ENCODE measurements at places on chromosomes 3 and 15.
A peak's percentile ranks its signal among the peaks of the same experiment; 100 is the strongest.

- no peak for DNase-seq
These were observed 319.8 kb downstream of the FHIT start for GRCh38 chr3:60931452-60931851.

DNA sequence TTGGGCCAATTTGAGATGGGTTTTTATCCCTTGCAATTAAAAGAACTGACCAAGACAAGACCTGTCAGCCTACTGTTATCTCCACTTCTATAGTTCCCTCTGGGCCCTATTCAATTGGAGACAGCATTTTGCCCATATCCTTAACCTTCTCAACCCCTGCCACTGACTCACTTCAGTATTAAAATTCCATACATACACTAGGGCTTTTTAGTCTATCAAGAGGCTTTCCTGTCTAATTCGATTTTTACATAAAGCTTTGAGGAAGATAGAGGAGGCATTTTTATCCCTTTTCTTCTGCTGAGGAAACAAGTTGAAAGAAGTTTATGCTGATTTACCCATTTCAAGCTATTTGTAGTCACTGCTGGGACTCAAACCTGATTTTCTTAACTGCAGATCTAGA is 51.1 kb downstream of the GTF2E1 start:
- no peak for DNase-seq

DNA sequence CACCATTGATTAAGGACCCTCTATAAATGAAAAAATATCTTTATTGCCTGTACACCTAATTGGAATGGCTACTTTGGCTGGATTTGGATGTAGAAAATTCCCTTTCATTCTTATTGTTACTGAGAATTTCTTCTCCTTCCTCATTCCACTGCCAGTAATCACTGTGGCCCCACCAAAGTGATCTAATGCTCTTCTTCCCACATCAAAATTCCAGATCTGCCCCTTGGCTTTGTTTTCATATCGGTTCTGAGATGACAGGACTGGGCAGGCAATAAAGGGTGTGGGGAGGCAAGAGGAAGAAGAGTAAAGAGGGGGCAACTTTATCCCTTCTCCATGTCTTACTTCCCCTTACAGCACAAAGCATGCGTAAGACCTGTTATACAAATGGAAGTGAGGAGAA is 2.1 kb downstream of the ANKUB1 start:
- no peak for DNase-seq

- no peak for DNase-seq
These were observed 34.5 kb upstream of the INSYN1 start for GRCh38 chr15:73787621-73788020.

GRCh38 chr3:71128961-71129360 is 454.6 kb downstream of the FOXP1 start:
- no peak for DNase-seq

- DNase-seq, result peak; percentile 14
These were observed 587.4 kb upstream of the SGO1 start for GRCh38 chr3:20773320-20773984.

DNA sequence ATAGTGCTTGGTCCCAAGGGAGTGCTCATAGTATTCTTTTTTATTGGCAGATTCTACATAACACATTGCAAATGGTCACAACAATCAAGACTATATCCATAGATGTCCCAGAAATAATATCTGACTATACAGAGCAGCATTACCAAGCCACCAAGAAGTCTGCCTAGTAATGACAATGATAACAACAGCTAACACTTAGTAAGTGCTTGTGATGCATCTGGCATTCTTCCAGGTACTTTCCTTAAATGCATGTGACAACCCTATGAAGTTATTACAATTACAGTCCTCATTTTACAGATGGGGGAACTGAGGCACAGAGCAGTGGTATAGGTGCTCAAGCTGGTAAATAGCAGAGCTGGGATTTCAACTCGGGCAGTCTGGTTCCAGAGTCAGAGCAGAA is 49.6 kb upstream of the ICE2 start:
- no peak for DNase-seq

DNA sequence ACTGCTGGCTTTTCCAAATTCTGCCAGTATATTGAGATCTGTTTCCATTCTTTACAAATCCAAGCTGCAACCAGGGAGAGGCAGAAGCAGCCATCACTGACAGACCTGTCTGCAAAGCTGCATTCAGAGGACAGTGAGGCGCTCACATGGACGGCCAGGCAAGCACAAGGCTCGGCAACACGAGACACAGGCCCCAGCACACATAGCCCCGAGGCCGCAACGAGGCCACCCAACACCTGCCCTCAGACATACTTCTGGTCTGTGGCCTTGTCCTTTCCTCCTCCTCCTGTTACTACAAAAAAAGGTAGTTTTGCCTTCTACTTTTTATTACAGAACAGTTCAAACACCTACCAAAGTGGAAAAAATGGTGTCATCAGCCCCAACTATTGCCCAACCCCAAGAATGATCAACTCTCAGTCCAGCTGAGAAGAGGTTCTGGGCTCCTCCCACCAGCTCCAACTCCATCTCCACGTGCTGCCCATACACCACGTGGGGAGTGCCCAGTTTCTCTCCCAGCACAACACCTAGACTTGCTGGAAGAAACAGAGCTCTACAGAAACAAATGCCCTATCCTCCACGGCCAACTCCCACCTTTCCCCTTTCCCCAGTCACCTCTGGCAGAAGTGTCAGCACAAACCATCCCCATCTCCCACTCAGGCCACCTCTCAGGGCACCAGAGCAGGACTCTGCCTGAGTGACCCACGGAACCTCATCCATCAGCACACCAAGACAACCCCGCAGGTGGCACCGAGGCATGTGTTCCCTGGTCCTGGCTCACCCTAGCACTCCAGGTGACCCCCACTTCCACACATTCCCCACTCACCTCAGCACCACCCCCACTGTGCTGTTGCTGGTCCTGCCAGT is 7.4 kb downstream of the ZXDC start:
- no peak for DNase-seq

- DNase-seq, result no peak
These were observed 283.2 kb upstream of the ICE2 start for GRCh38 chr15:60762167-60762566.

- DNase-seq, result no peak
These were observed 1.1 kb upstream of the TLNRD1 start for GRCh38 chr15:80999623-81000036.

GRCh38 chr15:57337868-57338411 is 38.4 kb upstream of the CGNL1 start:
- no peak for DNase-seq

DNA sequence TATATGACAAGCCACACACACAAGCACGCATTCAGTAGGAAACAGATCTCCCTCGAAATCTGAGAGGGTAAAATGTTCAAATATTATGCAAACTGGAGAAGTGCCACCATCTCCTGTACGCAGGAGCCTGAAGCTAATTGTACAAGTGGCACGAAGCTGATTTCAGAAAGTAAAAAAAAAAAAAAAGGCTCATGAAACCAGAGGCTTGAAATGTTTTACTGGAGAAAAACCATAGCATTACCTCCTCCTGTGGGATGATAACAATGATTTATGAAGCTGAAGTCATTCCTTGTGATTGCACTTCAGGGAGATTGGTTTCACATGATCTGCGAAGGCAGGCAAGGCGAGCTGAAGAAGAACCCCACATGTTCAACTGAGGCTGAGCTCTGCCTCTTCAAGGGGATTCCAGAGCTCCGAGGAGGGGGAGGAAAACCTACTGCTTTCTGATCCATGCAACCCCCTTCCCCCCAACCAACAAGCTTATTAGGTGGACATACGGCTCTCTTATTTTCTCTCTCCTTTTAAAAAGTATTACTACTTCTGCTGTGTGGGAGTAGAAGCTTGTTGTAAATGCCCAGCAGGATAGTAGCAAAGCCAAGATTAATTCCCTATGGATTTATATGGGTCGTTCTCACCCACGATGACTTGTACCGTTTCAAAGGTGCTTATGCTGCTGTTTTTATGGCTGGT is 101.1 kb downstream of the GREM1 start:
- DNase-seq, result no peak

- DNase-seq, result no peak
These were observed 501.8 kb downstream of the ZPLD1 start for GRCh38 chr3:102936511-102937045.

GRCh38 chr15:90974216-90974615 is 19.5 kb downstream of the RCCD1 start:
- no peak for DNase-seq

- no peak for DNase-seq
These were observed 310.8 kb downstream of the SHQ1 start for GRCh38 chr3:72537448-72537847.

DNA sequence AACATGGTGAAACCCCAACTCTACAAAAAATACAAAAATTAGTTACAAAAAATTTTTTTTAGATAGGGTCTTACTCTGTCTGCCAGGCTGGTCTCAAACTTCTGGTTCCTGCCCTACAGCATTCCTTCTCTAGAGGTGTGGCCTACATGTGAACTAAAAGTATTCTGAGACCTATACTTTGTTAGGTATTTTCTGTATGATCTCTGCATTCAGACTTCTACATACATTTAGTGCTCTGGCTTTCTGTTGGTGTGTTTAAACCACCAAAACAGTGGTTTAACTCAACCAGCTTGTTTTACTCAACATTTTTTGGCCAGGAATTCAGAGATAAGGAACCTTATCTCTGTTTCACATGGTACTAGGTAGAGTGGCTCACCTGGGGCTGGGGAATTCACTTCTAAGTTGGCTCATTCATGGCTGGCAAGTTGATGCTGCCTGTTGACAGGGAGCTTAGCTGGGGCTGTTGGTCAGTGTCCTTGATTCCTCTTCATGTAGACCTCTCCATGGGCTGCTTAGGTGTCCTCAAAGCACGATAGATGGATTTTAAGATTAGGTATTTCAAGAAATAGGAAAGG is 41.4 kb upstream of the BSN start:
- no peak for DNase-seq

DNA sequence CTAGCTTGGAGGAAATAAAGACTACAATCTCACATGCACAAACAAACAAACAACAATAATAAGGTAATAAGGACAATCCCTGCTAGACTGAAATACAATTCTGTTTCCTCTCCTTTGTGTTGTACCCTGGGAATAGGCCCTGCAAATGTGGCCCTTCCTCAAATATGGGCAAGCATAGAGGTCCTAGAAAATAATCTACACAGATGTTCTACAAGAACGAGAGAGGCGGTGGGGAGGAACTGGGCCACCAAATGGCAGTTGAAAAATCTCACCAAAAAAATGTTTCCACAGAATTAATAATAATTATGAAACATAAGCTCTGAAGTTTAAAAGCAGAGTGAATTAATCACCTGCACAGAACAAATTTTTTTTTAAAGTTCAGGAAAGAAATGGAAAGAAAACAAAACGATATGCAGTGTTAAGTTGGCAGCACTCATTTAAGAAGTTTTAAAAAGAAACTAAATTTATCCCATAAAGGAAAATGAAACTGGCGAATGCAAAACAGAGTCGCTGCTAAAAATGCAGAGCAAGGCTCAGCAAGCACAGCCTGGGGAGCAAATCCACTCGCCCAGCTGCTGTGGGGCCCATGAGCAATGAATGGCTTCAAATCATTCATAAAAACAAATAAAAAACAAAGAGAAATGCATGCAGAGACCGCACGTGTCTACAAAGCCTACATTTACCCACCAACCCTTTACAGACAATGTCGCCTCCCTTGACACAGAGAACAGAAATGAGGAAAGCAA is 475.4 kb downstream of the OCA2 start:
- no peak for DNase-seq

- DNase-seq, result no peak
These were observed 2.5 kb downstream of the SCAMP2 start for GRCh38 chr15:74870436-74871215.

GRCh38 chr3:139288266-139288821 is 55.5 kb upstream of the MRPS22 start:
- no peak for DNase-seq

DNA sequence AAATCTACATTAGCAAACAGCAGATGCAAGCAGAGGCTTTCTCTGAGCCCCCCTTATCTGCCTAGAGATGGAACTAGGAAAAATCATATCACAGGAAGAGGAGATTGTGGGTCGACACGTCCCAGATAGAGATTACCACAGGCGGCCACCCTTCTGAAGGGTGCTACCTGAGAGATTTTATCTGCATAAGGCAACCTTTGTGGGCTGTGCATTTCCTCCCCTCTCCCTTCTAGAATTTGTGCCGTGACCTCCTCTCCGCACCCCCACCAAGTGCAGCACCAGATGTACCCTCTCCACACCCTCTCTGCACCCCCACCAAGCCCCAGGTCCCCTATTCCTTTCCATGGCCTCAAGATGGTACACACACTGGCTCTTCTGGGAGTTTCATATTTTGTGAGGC is 27.4 kb downstream of the METTL6 start:
- no peak for DNase-seq

GRCh38 chr15:79629687-79630086 is 197.6 kb downstream of the MINAR1 start:
- DNase-seq, result no peak

DNA sequence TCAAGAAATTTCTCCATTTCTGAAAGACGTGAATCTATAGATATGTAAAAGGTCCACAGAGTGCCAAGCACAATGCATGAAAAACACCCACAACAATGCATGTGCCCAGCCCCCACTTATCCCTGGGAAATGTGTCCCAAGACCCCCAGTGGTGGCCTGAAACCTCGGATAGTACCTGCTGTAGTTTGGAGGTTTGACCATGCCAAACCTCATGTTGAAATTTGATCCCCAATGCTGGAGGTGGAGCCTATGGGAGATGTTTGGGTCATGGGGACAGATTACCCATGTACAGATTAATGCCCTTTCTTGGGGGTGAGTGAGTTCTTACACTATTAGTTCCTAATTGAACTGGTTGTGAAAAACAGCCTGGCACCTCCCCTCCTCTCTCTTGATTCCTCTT is 21.4 kb upstream of the MYZAP start:
- DNase-seq, result no peak

DNA sequence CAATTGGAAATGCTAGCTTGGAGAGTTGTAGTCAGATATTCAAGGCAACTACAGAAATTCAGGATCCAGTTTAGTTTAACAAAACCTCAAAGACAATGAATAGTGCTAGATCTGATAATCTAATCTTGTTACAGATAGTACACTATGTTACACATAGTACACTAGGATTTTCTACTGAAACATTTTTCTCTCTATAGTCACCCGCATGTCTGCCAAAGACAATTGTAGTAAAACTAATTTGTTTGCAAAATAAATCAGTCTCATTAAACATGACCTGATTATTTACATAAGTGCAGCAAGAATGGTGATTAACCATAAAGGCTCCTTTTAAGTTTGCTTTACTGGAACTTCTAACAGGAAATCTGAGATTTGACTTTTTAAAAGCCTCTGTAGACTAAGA is 52.0 kb downstream of the ILDR1 start:
- DNase-seq, result no peak

- no peak for DNase-seq
These were observed 26.6 kb downstream of the ALDH1L1 start for GRCh38 chr3:126153695-126154360.

DNA sequence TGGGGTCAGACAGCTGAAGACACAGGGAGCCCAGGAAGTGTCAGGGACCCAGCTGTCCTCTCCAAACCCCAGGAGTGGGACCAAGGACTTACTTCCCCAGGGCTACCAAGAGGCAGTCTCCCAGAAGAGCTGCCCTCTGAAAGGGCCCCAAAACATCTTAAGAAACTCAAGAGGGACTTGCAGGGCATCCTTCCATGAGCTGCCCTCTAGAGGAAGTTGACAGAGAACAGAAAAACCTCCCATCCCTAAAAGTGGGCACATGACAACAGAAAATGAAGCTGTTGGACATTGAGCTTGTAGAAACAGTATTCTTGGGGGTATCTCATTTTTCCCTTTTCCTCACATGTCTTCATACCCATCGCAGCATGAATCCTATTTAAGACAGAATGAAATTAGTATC is 58.9 kb downstream of the MECOM start:
- DNase-seq, result no peak
